ENCODE measurements at places on chromosomes 3 and 15. TPM values are rescaled to one million over a fixed set of nuclear protein-coding genes. Genes with fewer than 3 reads are reported as not detected.

- DNase-seq = no peak
Measured at GRCh38 chr15:65907661-65908060, 38.4 kb downstream of the RAB11A start.

DNA sequence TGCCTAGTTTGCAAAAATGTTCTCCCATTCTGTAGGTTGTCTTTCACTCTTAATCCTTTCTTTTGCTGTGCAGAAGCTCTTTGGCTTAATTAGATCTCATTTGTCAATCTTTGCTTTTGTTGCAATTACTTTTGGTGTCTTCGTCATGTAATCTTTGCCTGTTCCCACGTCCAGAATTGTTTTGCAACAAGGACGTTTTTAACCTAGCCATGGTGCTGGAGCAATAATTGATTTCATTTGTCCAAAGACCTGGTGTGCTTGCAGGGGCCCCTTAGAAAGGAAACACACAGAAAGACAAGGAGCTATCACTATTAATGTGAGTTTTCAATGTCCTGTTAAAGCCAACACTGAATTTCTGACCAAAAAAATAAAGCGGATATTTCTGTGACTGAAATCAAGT lies 89.1 kb upstream of the GALNT15 start:
- no peak for DNase-seq

The CYP1A1 gene
- 0.41 TPM for total RNA-seq

DNA sequence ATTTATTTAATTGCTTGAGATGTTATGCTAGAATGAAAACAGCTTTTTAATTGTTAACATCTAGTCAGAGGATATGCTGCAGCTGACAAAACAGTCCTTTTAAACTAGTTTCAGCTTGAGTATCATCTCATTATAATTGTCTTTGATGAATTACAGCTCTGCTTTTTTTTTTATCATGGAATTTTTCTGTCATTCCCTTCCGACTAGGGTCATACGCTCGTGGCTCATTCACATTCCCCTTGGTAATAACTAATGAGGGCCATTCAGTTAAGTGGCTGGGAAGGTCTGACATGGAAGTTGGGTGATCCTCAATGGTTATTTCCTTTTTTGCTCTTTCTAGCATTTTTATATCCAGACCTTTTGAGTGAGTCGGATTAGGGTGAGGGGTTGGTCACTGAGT lies 77.0 kb downstream of the PGPEP1L start:
- no peak for DNase-seq

DNA sequence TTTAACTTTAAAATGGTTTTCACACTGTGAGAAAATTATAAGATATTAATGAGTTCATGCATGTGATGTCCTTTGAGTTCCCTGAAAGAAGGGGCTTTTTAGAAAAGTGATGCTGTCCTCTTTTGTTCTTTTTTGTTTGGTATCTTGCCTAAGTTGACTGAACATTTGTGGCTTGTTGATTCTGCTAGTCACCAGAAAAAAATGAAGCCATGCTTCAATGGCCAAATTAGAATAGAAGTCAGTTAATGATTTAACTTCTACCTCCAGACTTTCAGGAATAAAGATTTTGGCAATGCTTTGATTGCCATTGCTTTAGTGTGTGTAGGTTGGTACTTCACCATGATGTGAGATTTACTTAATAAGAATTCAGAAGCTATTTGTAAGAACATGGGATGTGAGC lies 260.6 kb upstream of the NECTIN3 start:
- DNase-seq = no peak

- no peak for DNase-seq
Measured at GRCh38 chr3:42852441-42852840, 23.2 kb downstream of the CYP8B1 start.

DNA sequence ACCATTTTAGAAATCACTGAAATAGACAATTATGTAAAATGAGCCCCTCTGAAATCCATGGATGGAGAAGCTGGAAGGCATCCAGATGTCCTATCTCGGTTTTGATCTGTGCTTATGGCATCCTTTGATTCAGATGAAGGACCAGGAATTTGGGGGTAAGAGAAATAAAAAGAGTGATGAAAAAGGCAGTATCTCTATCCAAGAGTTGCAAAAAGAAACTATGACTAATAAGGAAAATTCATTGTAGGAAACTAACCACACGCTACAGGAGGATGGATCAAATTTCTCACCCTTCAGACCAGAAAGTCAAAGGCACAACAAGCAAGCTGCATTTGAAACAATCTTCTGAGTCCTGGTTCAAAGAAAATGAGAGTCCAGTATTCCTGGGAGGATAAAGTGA lies 34.8 kb downstream of the SRGAP3 start:
- DNase-seq = no peak

- no peak for DNase-seq
Measured at GRCh38 chr15:66633041-66633937, 67.5 kb upstream of the LCTL start.

The UCN2 gene
- total RNA-seq = 0.19 TPM

GRCh38 chr3:133563816-133564215 lies 9.7 kb upstream of the CDV3 start:
- no peak for DNase-seq

DNA sequence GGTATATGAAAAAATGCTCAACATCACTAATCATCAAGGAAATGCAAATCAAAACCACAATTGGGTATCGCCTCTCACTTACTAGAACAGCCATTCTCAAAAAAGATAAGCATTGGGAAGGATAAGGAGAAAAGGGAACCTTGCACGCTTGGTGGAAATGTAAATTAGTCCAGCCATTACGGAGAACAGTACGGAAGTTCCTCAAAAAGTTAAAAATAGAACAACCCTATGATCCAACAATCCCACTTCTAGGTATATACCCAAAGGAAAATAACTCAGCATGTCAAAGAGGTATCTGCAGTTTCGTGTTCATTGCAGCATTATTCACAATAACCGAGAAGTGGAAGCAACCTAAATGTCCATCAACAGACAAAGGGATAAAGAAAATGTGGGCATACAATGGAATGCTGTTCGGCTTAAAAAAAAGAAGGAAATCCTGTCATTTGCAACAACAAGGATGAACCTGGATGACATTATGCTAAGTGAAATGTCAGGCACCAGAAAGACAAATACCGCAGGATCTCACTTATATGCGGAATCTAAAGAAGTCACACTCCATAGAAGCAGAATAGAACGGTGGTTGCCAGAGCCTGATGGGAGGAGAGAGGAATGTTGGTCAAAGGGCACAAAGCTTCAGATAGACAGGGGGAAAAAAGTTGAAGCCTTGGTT lies 11.7 kb upstream of the CMTM7 start:
- no peak for DNase-seq

- no peak for DNase-seq
Measured at GRCh38 chr3:108292905-108293328, 3.4 kb upstream of the HHLA2 start.

DNA sequence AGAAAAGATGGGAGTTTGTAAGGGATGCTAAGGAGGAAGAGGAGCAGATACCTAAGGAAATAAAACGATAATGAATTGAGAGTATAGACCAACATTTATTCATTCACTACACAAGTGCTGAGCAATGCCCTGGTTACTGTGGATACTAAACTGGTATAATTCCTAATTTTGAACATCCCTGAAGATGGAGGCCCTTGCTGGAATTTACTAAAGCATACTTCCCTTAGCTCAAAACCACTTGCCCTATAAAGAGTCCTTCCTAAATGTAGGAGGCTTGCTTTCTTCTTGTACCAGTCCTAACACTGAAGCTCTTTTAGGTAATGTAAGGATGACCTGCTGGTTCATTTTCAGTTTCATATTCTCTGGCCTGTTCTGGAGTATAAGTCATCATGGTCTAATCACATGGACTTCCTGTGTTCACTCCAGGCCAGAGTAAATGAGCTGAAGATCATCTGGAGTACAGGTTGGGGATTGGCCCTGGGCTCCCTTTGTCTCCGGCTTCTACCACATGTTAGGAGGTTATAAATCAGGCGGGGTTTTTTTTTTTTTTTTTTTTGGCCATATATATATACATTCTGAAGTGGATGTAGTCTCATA lies 40.1 kb upstream of the MTMR10 start:
- no peak for DNase-seq

DNA sequence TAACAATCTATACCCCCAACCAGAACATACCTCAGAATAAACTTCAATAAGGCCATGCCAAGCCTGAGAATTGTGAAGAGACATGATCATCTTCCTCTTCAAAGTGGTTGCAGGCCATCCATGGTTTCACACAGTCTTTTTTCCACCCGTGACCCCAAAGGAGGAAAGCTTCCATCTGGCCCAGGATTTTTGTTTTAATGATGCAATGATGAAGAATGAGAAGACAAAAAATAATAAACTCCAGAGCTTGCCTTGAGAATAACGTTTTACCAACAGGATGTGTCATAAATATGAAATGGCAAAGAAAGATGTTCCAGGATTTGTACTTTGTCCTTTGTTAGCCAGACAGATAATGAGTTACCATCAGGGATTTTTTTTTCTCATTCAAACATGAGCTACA lies 201.9 kb downstream of the WNT5A start:
- no peak for DNase-seq

GRCh38 chr15:65110676-65111292 lies 4.2 kb downstream of the UBAP1L start:
- DNase-seq = no peak

- DNase-seq = no peak
Measured at GRCh38 chr3:102224171-102224570, 210.6 kb upstream of the ZPLD1 start.

The BFSP2 gene
- total RNA-seq = not detected

DNA sequence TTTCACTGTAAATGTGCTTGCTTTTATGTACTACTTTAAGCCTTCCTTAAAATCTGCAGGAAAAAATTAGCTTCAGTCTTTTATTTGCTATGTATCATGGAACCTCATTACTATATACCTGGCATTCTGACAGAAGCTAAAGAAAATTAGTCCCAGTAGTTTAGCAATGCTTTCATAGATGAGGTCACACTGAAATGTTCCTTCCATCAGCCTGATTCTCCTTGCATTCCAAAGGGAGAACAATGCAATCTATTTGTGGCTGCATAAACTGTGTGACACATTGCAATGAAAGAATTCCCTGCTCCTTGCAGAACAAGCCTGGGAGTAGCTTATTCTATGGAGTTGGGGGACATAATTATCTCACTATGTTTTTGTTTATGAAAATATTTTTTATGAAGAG lies 691.5 kb upstream of the ARPP21 start:
- no peak for DNase-seq

DNA sequence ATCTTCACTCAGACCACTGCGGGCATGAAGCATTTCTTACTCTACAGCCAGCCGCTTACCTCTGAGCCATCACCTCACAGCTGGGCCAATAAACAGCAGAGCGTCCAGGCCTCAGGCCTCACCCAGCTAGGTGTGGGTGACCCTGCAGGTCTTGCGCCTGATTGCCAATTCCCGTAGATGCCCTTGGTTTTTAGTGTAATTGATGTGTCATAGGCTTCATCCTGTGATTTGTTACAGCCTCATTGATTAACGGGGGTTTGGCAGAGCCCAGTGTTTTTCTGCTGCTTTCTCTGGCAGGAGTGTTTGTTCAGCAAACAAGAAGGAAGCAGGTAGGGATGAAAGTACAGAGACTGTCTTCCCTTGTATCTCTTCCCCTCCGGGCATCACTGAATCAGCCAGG lies 49.6 kb upstream of the BNIP2 start:
- no peak for DNase-seq

The CPLX3 gene
- 1.2 TPM for total RNA-seq

GRCh38 chr3:64815195-64815631 lies 127.4 kb upstream of the ADAMTS9 start:
- DNase-seq = no peak

The FOXP1 gene
- 53.8 TPM for total RNA-seq

GRCh38 chr15:99502182-99502581 lies 63.6 kb upstream of the MEF2A start:
- no peak for DNase-seq

DNA sequence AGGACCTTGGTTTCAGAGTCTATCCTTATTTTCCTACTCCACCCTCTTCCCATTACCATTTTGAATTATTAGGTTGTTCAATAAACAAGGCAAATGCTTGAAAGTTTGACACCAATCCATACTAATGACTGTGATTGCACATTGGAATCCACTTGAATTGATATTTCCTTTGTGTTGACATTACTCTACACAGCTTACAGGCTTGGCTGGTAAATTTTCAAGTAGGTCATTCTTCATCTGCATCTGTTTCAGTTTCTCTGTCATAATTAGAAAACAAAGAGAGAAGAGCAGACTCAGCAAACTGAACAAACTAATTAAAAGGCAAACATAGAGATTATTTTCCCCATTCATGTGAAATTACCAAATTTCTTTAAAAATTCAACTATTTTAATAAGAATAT lies 732.9 kb upstream of the BCHE start:
- DNase-seq = no peak

GRCh38 chr15:79515300-79516027 lies 83.3 kb downstream of the MINAR1 start:
- DNase-seq = no peak

DNA sequence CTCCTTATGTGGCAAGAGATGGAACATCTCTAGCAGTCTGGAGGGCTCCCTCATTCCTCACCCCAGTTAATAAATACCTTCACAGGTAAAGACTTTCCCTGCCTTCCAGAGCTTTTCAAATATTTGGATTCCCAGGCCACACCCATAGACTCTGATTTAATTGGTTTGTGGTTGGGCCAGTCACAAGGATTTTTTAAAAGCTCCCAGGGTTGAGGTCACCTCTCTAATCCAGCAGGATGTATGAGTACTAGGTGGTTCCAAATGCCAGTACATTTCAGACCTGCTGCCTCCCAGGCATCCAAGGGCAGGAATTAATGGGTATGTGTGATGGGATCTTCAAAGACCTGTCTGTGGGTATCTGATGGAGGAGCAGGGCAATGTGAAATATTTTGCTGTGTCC lies 312.8 kb downstream of the CLSTN2 start:
- DNase-seq = no peak

- no peak for DNase-seq
Measured at GRCh38 chr3:158471639-158472294, 99.2 kb upstream of the MLF1 start.

The CCR2 gene
- 0.21 TPM for total RNA-seq

The DHX30 gene
- total RNA-seq = 44.6 TPM

- no peak for DNase-seq
Measured at GRCh38 chr15:25905140-25905539, 42.0 kb upstream of the ATP10A start.

DNA sequence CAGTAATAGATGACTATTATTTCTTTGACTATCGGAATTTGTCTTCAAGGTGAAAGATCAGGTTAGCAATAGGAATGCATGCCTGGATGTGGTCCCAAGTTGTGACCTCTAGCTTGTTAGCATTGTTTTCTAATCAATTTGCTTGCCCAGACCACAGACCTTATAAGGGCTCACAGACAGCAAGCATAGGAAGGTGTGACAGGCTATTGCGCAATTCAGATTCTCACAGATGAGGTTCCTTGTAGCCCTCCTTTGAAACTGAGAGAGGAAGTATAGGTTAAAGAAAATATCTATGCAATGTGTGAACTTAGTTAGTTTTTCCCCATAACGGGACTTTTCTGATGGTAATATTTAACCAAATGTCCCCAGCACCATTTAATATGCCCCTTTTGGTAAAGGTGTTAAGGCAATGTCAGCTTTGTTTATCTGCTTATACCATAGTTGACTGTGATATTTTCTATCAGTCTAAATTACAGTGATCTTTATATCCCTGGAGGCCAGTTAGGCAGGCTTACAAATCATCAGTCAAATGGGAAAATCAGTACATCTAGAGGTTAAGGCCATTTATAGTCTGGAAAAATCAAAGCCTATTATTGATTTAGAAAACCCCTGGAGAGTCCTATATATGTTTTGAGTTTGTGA lies 168.1 kb upstream of the MBNL1 start:
- no peak for DNase-seq

The NLGN1 gene
- total RNA-seq = 10.5 TPM

GRCh38 chr3:109268181-109268580 lies 48.1 kb downstream of the DPPA2 start:
- DNase-seq = no peak

GRCh38 chr3:10977892-10978510 lies 14.5 kb upstream of the SLC6A1 start:
- DNase-seq = no peak

The ZNF774 gene
- total RNA-seq = 6.9 TPM
